Stimulated activated CD4-positive, alpha-beta T cell treated with anti-CD3 and anti-CD28 coated beads, TNF-alpha, amount 100 ng/mL, for 1 hour (primary cell): ENCODE measurements at places on chromosomes 16 and 17.

DNA sequence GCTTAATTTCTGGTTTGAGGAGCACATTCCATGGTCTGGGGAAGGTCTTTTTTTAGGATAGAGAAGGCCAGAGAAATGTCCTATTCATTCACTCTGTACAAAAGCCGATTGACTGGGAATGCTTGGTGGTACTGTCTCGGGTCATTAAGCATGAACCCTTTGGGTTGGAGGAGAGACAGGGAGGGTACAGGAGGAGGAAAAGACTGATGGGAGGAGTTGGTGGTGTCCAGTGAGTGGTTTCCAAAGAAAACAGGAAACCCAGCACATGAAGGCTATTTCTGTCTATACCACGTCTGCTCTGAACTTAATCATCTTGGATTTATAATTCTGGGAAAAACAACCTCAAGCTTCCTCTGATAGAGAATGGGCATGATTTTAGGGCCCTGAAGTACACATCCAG, 111.9 kb downstream of the XYLT1 start:
- DNase-seq: no peak

GRCh38 chr16:71853413-71853812, 7.6 kb downstream of the ATXN1L start:
- no peak for DNase-seq

DNA sequence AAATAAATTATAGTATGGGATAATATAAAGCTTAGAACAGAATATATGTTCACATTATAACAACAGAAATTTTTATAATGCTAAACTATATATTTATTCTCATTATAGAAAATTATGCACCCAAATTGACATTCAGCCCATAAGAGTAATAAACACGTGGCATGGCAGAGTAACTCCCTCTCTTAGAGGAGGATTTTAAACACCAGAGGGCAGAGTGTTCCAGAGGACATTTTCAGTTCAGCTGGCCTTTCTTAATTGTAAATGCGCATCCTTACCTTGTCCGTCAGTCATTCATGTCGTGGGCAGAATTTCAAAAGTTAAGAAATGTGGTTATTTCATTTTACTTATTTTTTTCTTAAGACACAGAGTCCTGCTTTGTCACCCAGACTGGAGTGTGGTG, 147.1 kb downstream of the TANC2 start:
- no peak for DNase-seq

DNA sequence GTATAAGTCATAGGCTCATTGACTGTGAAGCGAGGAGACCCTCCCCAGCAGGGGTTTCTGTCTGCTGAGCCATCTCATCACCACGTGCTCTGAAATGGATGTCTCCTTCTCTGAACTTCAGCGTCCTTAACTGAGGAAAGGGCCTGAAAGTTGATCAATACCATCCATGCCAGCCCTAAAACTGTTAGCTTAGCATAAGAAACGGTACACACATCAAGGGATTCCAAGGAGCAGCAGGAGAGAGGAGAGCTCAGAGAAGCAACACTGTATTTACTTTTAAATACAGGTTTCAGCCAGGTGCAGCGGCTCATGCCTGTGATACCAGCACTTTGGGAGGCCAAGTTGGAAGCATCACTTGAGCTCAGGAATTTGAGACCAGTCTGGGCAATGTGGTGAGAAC, 248.9 kb upstream of the TNRC6C start:
- no peak for DNase-seq

GRCh38 chr16:75762746-75763145, 36.5 kb upstream of the CPHXL start:
- no peak for DNase-seq

DNA sequence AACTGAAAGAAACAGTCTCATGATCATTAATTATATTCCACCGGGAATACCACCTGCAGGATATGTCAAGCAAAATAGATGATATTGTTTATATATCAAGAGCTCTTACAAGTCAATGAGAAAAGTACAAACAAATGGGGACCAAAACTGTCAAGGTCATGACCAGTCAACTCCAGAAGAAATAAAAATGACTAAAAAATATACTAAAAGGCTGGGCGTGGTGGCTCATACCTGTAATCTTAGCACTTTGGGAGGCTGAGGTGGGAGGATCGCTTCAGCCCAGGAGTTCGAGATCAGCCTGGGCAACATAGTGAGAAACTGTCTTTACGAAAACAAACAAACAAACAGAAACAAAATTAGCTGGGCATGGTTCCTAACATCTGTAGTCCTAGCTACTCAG, 49.8 kb upstream of the SCNN1B start:
- DNase-seq: no peak
